Inflammatory macrophage treated with lipopolysaccharide for 1 hour (primary cell): ENCODE measurements at places on chromosomes 5 and 9.

DNA sequence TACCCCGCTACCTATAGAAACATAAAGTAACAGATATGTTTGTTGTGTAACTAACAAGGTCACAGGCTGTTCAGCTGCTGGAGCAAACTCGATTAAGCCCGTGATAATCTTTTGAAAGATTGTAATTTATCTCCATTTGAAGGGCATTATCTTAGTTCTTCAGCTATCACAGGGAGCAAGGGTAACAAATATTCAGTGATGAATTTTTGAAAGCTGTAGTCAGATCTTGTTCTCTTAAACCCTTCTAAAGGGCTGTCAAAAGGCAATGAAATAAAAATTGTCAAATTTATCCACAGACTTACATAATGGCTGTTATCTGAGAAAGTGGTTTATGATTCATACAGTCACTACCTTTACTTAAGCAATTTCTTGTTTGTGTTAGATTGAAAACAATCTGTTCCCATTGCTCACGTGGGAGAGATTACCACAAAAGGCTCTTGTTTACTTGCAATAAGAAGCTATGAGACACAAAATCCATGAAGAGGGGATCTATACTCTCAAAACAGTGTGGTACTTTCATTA lies 78.3 kb upstream of the ZNF608 start:
- DNase-seq, result peak; percentile 11

- DNase-seq, result no peak
These were observed 243.8 kb upstream of the ZNF462 start for GRCh38 chr9:106619211-106619610.

- DNase-seq, result no peak
These were observed 17.3 kb downstream of the MAMDC2 start for GRCh38 chr9:70060883-70061507.

GRCh38 chr9:133129001-133129795 lies 8.2 kb upstream of the RALGDS start:
- no peak for DNase-seq

- no peak for DNase-seq
These were observed 788.4 kb downstream of the TLE4 start for GRCh38 chr9:80359941-80360881.

- DNase-seq, result no peak
These were observed at the start of gene MYOT for GRCh38 chr5:137867664-137868063. TSS of gene MYOT (plus strand) at chr5:137867860. CDS start at chr5:137870652, 2,792 bp downstream.

- DNase-seq, result no peak
These were observed 54.5 kb downstream of the PHF2 start for GRCh38 chr9:93630806-93631411.

DNA sequence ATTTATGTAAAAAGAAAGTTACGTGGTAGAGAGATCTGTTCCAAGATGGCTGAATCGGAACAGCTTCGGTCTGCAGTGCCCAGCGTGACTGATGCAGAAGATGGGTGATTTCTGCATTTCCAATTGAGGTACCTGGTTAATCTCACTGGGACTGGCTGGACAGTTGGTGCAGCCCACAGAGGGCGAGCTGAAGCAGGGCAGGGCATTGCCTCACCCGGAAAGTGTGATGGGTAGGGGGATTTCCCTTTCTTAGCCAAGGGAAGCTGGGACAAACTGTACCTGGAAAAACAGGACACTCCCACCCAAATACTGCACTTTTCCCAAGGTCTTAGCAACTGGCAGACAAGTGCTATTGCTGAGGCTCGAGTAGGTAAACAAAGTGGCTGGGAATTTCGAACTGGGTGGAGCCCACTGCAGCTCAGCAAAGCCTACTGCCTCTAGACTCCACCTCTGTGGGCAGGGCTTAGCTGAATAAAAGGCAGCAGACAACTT lies 13.1 kb upstream of the HSD17B4 start:
- DNase-seq, result peak; percentile 68

DNA sequence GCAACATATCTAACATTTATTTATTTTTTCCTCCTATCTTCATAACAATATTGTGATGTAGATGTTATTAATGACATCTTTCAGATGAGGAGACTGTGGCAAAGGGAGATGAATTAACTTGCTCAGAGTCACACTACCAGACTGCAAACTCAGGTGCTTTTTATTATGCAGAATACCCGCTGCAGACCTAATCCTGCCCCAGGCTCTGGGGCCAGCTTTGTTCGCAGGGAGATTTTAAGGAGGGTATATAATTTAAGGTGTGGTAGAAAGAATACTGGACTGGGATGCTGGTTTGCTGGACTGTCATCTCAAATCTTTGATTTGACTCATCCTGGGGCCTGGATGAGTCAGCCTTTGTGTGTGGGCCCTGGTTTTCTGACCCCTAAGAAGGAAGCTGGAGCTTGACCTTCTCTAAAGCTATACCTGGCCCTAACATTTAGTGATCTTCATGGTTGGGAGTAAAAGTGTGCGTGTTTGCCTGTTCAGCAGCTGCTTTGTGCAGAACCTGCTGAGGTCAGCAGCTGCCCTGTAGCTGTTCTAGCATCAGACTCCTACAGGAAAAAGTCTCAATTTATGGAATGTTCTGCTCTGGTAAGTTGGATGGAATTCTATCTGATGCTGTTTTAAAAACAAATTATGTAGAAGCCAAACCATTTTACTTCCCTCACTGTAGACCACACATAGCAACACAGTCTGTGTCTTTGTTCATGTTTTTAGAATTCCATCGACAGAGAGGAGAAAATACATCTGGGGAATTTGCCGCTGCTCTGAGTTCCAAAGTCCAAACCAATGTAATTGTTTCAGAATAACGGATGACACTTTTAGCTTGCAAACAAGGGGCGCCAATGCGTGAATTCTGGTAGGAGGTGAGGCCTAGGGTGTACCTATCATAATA lies 4.5 kb downstream of the SLC36A1 start:
- peak; percentile 31 for DNase-seq

GRCh38 chr9:101311191-101311590 lies 73.6 kb downstream of the BAAT start:
- DNase-seq, result no peak

- no peak for DNase-seq
These were observed 58.0 kb upstream of the RNF130 start for GRCh38 chr5:180129291-180130190.

- DNase-seq, result no peak
These were observed 31.4 kb upstream of the ERAP1 start for GRCh38 chr5:96839071-96839592.

DNA sequence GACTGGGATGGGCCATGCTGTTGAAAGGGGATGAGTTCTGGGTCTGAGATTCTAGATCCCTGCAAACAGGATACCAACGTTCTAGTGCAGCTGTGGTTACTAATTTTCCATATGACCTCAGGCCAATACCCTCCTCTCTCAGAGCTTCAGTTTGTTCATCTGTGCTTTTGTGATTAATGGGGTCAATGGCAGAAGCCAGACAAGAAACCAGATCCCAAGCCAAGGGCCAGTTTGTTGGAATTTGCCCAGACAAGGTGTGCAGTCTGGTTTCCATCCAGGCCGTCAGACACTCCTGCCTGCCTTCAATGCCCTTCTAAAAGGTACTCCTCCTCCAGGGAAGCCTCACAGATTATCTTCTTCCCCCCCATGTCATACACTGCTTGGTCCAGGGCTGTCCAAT lies 11.4 kb downstream of the MYORG start:
- no peak for DNase-seq

DNA sequence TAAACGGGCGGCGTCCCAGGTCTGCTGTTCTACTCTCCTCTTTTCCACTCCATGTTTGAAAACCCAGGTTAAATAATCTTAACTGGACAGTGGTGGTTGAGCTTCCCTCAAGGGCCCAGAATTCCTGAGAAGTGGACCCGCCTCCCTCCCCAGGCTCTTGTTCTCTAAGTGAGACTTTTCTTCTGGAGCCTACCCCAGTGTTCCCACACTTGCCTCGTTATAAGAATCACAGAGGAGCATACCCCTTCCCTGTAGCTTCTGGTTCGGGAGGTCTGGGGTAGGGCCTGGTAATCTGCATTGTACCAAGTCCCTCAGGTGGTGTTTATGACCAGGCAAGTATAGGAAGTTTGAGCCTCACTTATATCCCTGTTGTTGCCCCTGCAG lies 12.0 kb downstream of the PSD2 start:
- no peak for DNase-seq

GRCh38 chr9:70256123-70256551 lies 2.6 kb upstream of the SMC5 start:
- no peak for DNase-seq

DNA sequence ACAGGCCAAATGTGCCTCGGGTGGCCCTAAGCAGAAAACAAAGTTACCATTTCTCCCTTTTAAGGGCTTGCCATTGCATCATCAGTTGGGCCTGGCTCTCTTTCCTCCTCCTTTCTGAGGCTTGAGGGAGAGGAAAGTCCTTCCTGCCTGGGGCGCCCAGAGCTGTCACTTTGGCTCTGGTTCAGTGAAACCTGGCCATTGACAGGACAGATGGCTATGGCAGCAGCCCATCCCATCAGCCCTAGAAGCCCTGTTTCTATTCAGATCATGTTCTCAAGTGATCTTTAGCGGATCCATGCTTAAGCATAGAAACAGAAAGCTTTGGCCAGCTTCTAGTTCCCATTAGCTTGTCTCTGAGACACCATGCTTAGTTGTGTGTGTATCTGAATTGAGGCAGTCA lies 293.4 kb downstream of the YTHDC2 start:
- no peak for DNase-seq

GRCh38 chr5:170317499-170317898 lies 19.9 kb upstream of the LCP2 start:
- DNase-seq, result peak; percentile 66

- DNase-seq, result no peak
These were observed 4.1 kb downstream of the CLK4 start for GRCh38 chr5:178622679-178623247.

DNA sequence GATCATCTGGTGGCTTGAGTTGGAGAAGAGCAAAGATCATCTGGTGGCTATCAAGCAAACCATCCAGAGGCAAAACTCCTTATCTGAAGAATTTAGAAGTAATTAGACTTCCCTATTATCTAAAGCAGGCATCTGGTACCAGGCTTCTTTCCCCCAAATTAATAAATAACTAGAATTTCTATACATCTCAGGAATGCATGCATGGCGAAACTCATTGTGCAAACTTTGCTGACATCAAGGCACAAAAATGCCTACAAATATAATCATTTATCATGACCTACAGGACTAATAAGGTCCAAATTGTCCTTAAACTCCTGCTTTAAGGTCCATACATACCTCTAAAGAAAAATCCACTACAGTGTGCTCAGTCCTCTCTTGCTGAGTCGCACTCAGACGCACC lies 6.0 kb downstream of the OR13D1 start:
- DNase-seq, result no peak

- no peak for DNase-seq
These were observed 56.9 kb downstream of the MVB12B start for GRCh38 chr9:126383406-126384046.

GRCh38 chr5:91433861-91434260 lies 50.7 kb upstream of the ARRDC3 start:
- no peak for DNase-seq

- DNase-seq, result no peak
These were observed 60.6 kb downstream of the IPO11 start for GRCh38 chr5:62473209-62473608.

DNA sequence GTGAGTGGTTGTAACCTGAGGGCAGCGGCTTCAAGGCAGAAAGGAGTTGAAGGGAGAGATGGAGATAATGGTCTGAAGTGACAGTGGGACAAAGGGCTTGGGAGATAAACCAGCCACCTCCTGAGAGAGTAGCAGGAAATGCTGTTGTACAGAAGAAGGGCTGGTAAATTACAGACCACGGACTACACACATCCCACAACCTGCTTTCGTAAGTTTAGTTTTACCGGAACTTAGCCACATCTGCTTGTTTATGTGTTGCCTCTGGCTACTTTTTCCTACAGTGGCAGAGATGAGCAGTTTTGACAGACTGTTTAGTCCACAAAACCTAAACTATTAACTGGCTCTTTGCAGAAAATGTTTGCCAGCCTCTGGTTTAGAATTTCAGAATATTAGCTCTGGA lies 269.5 kb downstream of the ARHGEF28 start:
- no peak for DNase-seq

DNA sequence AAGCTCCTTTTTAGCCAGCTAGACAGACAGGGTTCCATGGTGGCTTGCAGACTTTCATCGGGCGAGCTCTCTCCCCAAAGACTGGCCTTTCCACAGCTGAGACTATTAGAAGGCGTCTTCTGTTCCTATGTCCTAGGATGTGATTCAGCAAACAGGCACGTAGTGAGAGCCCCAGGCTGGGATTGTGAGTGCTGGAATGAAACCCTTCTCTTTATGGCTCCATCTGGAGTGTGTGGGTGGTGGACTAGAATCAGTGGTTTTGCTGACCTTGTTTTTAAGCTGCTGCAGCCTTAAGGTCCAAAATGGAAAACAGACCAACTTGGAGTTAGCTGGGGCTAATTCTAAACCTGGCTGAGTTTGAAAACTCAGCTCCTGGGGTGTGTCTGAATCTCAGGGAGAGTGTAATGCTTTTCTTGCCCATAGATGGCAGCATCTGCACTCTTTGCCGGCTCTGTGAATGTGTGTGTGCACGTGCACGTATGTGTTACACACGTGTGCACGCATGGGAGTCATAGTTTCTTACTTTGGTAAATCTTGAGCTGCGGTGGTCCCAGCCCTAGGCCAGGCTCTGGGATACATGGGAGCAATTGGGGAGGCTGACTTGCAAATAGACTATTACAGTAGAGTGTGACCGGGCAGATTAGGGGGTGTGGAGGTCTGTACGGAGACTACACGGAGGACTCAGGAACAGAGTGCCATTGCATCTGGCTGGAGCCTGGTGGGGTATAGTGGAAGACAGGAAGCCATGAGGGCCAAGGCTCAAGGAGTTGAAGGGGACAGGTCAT lies 10.7 kb downstream of the GSN start:
- peak; percentile 71 for DNase-seq

DNA sequence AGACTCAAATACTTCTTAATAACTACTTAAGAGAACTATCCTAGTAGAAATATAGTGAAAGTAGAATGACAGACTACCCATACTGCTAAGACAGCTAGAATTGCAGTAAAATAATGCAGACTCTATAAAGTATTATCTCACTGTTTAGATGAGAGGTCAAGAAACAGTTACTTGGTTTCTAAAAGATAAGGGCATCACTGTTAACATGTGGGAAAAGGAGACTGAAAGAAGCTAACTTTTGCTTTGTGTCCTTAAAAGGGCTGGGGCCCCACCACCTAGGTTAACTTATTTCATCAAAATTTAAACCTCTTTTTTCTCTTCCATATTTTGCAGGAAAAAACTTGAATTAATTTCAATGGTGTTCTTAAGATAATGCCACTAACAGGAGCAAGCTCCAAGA lies 204.3 kb downstream of the CNTLN start:
- no peak for DNase-seq

- no peak for DNase-seq
These were observed 24.6 kb downstream of the LYSMD3 start for GRCh38 chr5:90504743-90505142.

- peak; percentile 81 for DNase-seq
These were observed 16.9 kb upstream of the ZNF366 start for GRCh38 chr5:72523960-72524582.

- DNase-seq, result no peak
These were observed 24.6 kb downstream of the LOX start for GRCh38 chr5:122053181-122054109.

DNA sequence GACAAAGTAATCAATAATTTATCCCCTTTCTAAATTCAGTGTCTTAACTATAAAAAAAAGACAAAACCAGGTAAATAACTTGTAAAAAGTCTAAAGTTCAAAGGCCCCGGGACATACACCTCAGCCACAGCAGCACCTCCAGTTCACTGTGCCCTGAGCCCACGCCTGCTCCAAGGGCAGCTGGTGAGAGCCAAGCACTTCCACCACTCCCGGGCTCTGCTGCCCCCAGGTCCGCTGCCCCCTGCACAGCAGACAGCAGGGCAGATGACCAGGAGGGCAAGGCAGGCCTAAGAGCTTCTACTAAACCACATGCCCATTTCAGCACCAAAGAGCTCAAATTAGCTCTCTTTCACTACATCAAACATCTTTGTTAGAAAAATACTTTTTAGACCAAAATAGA lies 91.9 kb downstream of the CAMSAP1 start:
- no peak for DNase-seq
